ENCODE measurements at places on chromosomes 3 and 15. TPM values are rescaled to one million over a fixed set of nuclear protein-coding genes. Genes with fewer than 3 reads are reported as not detected.

The GOLGA6A gene
- total RNA-seq, result 0.12 TPM

The CHST14 gene
- 45.4 TPM for total RNA-seq

The RAB5A gene
- total RNA-seq, result 70.6 TPM

The SERPINI1 gene
- 2.4 TPM for total RNA-seq

The MYL3 gene
- total RNA-seq, result 0.82 TPM

The AGTR1 gene
- total RNA-seq, result 2.2 TPM

The CD276 gene
- 196 TPM for total RNA-seq

The CDCP1 gene
- total RNA-seq, result 0.48 TPM

The CPLX3 gene
- total RNA-seq, result not detected

The BLM gene
- 2.3 TPM for total RNA-seq

- no peaks in the 10 kb centered on the region for H3K4me1 ChIP-seq
- H3K36me3 ChIP-seq, result no peaks in the 10 kb centered on the region
- H3K27me3 ChIP-seq, result peaks cover 19% of the 10 kb centered on the region
These were observed 2.6 kb downstream of the CYP19A1 start for GRCh38 chr15:51335538-51336410.

DNA sequence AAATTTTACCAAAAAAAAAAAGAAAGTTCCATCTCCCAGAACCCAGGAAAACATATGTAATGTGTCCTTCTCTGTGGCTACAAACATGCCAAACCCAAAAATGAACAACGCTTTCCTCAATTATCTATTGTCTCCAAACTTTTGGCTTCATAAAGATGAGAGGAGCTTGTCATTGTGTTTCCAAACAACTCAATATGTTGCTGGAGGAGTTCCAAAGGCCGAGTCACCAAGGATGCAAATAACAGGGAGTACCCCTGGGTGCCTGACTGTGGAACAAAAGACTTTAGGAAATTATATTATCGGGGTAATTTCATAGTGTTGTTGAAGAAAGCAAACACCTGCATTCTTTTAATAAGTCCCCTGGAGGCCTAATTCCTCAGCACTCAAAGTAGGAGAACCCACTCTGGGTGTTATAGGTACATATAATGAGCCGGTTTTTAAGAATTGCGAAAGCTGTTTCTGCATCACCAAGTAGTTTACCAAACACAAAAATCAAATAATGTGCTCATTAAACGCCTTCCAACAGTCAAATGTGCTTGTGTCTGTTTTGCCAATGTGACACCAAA, 206.3 kb upstream of the PRICKLE2 start:
- no peaks in the 10 kb centered on the region for H3K4me1 ChIP-seq
- H3K27me3 ChIP-seq, result no peaks in the 10 kb centered on the region
- H3K4me3 ChIP-seq, result no peak overlapping the region
- no peak for DNase-seq
- no peak overlapping the region for H3K27ac ChIP-seq

DNA sequence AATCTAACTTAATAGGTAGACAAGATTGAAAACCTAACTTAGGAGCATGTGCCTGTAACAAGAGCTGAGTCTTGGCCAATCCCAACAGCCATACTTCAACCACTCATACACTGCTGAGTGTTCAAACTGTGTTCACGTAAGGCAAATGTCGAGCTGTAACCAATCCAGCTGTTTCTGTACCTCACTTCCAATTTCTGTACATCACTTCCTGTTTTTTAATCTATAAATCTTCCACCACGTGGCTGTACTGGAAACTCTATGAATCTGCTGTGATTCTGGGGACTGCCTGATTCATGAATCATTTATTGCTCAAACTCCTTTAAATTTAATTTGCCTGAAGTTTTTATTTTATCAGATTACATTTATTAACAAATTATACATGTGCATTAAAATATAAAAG, 44.6 kb upstream of the NEDD4 start:
- H3K36me3 ChIP-seq, result no peaks in the 10 kb centered on the region
- no peak overlapping the region for H3K27ac ChIP-seq
- no peaks in the 10 kb centered on the region for H3K27me3 ChIP-seq
- no peak for DNase-seq
- peaks cover 18% of the 10 kb centered on the region for H3K4me1 ChIP-seq

DNA sequence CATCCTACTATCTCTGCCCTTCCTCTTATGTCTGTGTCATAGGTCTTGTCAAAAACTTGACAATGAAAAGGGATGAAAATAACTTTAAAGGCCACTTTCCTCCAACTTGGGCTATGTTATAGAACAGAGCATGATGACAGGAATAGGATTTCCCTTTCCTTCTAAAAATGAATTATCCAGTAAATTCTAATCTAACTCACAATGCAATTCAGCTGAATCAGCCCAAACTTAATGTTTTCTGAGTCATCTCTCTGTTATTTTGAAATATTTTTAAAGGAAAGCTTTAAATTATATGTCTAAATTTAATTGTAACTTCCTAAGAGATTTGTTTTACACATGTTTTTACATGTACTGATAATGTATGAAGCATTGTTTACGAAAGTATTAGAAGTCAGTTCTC, 258.5 kb downstream of the BBX start:
- H3K27ac ChIP-seq, result no peak overlapping the region
- H3K4me3 ChIP-seq, result no peak overlapping the region
- H3K36me3 ChIP-seq, result peaks cover 25% of the 10 kb centered on the region
- H3K4me1 ChIP-seq, result peaks cover 22% of the 10 kb centered on the region
- DNase-seq, result no peak
- no peaks in the 10 kb centered on the region for H3K27me3 ChIP-seq

GRCh38 chr3:23193831-23194230, 9.3 kb upstream of the UBE2E2 start:
- H3K4me3 ChIP-seq, result no peak overlapping the region
- peaks cover 5% of the 10 kb centered on the region for H3K4me1 ChIP-seq
- H3K36me3 ChIP-seq, result no peaks in the 10 kb centered on the region
- peaks cover 15% of the 10 kb centered on the region for H3K27me3 ChIP-seq
- no peak for DNase-seq
- H3K27ac ChIP-seq, result no peak overlapping the region

DNA sequence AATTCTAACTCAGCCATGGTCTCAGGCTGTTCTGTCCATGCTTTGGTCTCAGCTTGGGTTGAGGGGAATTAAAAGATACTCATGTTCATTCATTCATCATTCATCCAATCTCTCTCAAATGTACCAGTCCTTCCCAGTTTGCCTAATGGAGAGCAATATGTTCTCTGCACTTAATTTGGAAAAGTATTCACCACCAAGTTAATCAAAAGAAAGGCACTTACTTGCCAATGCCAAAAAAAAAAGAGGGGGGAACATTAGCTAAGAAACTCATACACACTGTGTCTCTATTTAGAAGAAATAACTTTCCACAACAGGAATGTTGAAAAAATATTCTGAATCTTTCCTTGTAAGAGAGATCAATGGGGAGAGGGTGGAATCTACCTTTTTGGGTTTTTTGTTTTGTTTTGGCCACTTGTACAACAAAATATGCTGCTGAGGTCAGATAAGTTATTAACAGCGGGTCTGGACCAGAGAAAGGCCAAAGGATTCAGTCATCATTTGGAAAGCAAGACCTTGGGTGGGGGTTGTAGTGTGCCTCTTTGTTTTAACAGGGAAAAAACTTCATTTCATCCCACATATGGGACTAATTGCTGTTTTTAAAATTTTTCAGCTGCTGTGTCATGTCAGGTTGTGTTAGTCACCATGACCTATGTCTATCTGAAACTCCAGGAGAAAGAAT, 152.3 kb downstream of the FBN1 start:
- H3K4me3 ChIP-seq, result no peak overlapping the region
- H3K27ac ChIP-seq, result peak overlapping the region; percentile 91
- no peak for DNase-seq
- H3K36me3 ChIP-seq, result peaks cover 61% of the 10 kb centered on the region

GRCh38 chr3:37981348-37981664, 9.3 kb upstream of the VILL start:
- peaks cover 11% of the 10 kb centered on the region for H3K36me3 ChIP-seq
- no peaks in the 10 kb centered on the region for H3K4me1 ChIP-seq
- H3K4me3 ChIP-seq, result no peak overlapping the region
- no peak for DNase-seq
- H3K27ac ChIP-seq, result no peak overlapping the region
- no peaks in the 10 kb centered on the region for H3K27me3 ChIP-seq

DNA sequence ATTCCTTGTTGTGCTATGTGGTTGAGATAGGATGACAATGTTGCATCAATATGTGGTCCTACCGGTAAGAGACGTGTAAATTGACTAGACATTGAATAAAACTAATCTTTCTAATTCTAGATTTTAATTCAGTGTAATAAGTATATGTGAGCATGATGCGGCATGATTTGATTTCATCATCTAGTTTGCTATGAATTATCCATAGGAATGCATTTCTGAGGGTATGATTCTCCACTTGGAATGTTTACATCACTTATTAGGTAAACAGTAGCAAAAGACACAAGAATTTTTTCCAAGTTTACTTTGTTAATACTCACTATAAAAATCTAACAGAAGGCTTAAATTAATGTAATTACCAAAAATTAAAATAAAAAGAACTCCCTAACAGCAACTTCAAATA, 353.5 kb downstream of the CADM2 start:
- no peak overlapping the region for H3K27ac ChIP-seq
- no peak for DNase-seq
- no peak overlapping the region for H3K4me3 ChIP-seq
- H3K27me3 ChIP-seq, result no peaks in the 10 kb centered on the region
- H3K36me3 ChIP-seq, result no peaks in the 10 kb centered on the region

GRCh38 chr15:30770759-30771158, 133.0 kb upstream of the FAN1 start:
- no peaks in the 10 kb centered on the region for H3K27me3 ChIP-seq
- no peak for DNase-seq
- H3K4me1 ChIP-seq, result peaks cover 4% of the 10 kb centered on the region
- H3K4me3 ChIP-seq, result no peak overlapping the region

GRCh38 chr3:183775781-183776180, 49.6 kb downstream of the MAP6D1 start:
- no peak overlapping the region for H3K4me3 ChIP-seq
- no peak for DNase-seq
- H3K4me1 ChIP-seq, result peaks cover 16% of the 10 kb centered on the region
- no peaks in the 10 kb centered on the region for H3K27me3 ChIP-seq
- peaks cover 47% of the 10 kb centered on the region for H3K36me3 ChIP-seq

- H3K27ac ChIP-seq, result no peak overlapping the region
- H3K36me3 ChIP-seq, result peaks cover 16% of the 10 kb centered on the region
- no peak for DNase-seq
- H3K4me1 ChIP-seq, result no peaks in the 10 kb centered on the region
These were observed 169.0 kb downstream of the OPA1 start for GRCh38 chr3:193761969-193762368.

DNA sequence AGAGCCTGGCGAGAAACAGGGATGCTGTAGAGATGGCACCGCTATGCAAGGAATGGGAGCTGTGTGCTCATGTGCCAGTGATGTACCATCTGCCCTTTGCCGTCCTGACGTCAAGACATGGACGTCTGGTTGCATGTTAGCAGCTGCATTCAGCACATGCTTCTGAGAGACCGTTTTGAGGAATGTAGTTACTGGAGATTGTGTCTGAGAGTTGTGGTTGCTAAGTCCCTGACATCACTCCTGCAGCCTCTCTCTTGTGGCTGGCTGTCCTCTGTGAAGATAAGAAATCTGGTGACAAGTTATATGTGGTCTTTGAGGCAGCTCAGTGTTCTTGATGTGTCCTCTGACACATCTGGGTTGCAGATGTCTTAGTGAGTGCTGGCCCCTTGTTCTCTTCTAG, 165.1 kb downstream of the APBA2 start:
- H3K27me3 ChIP-seq, result no peaks in the 10 kb centered on the region
- H3K4me3 ChIP-seq, result no peak overlapping the region
- no peak for DNase-seq
- H3K27ac ChIP-seq, result peak overlapping the region; percentile 79

- no peak overlapping the region for H3K4me3 ChIP-seq
- H3K36me3 ChIP-seq, result no peaks in the 10 kb centered on the region
- peaks cover 5% of the 10 kb centered on the region for H3K4me1 ChIP-seq
- H3K27ac ChIP-seq, result no peak overlapping the region
These were observed 1.4 kb upstream of the ROBO1 start for GRCh38 chr3:79769229-79769628.

GRCh38 chr3:8911781-8912180, 51.5 kb downstream of the RAD18 start:
- no peak for DNase-seq
- no peak overlapping the region for H3K4me3 ChIP-seq
- no peak overlapping the region for H3K27ac ChIP-seq
- no peaks in the 10 kb centered on the region for H3K4me1 ChIP-seq
- H3K36me3 ChIP-seq, result peaks cover 20% of the 10 kb centered on the region

DNA sequence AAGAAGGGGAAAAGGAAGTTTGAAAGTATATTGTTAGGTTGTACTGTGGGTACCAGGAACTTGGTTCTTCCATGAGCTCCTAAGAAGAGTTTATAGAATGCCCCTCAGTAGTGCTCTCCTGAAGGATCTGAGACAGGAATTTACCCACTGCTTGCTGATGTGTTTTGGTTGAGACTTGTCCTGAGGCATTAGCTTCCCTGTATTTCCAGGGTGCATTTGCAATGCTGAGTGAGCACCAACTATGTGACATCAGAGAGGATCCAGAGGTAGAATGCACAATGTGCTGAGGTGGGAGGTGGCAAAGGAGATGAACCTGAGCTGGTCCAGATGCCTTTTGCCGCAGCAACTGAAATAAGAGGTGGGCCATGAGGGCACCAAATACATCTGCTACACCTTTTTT, 64.3 kb upstream of the LRRC3B start:
- H3K27me3 ChIP-seq, result peaks cover 1% of the 10 kb centered on the region
- no peaks in the 10 kb centered on the region for H3K4me1 ChIP-seq
- no peak overlapping the region for H3K27ac ChIP-seq
- H3K4me3 ChIP-seq, result no peak overlapping the region
- no peaks in the 10 kb centered on the region for H3K36me3 ChIP-seq

DNA sequence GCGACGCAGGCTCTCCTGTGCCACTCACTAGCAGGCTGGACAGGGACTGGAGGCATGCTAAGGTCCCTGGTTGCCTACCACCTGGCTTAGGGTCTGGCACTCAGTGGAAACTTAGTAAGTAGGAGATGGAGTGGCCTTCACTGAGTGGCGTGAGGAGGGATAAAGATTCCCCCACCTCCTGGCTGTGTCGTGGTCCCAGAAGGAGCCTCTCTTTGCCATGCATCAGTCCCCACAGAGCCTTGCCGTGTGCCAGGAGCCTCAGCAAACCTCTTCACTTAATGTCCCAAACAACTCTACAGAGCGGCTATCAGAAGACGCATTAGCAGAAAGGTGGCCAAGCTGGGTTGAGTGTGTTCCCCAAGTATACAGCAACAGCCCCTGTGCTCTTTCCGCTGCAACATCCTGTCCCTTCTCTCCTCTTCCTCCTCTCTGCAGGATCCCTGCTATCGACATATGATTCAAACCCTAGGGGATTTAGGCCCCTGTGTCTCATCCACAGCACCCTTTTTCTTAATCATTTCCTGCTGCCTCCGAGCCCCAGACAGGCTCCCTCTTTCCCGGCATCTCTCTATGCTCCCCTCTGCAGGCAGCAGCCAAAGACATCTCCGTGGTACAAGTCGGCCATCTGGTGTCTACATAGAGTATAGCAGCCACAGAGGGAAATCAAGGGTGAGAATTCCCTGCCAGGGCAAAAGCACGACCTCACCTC, 66.7 kb downstream of the SLC6A1 start:
- peaks cover 2% of the 10 kb centered on the region for H3K36me3 ChIP-seq
- no peak overlapping the region for H3K4me3 ChIP-seq
- H3K27ac ChIP-seq, result no peak overlapping the region
- peaks cover 30% of the 10 kb centered on the region for H3K27me3 ChIP-seq
- DNase-seq, result no peak
- H3K4me1 ChIP-seq, result no peaks in the 10 kb centered on the region

- H3K27ac ChIP-seq, result no peak overlapping the region
- peaks cover 1% of the 10 kb centered on the region for H3K36me3 ChIP-seq
- H3K4me1 ChIP-seq, result peaks cover 4% of the 10 kb centered on the region
- DNase-seq, result no peak
- H3K27me3 ChIP-seq, result no peaks in the 10 kb centered on the region
These were observed 32.7 kb upstream of the TPRG1 start for GRCh38 chr3:189138901-189139610.

- H3K4me1 ChIP-seq, result peaks cover 32% of the 10 kb centered on the region
- no peak overlapping the region for H3K27ac ChIP-seq
- no peak for DNase-seq
- H3K4me3 ChIP-seq, result no peak overlapping the region
These were observed 23.2 kb downstream of the QTRT2 start for GRCh38 chr3:114079761-114080160.

All from chondrocyte (in vitro differentiated cells).